ENCODE measurements at places on chromosomes 2 and 18.

- no peak overlapping the region for H3K27ac ChIP-seq
- no peak overlapping the region for H3K4me3 ChIP-seq
- H3K36me3 ChIP-seq = no peaks in the 10 kb centered on the region
Observed at GRCh38 chr2:28074137-28074536, 183.6 kb downstream of the BABAM2 start.

DNA sequence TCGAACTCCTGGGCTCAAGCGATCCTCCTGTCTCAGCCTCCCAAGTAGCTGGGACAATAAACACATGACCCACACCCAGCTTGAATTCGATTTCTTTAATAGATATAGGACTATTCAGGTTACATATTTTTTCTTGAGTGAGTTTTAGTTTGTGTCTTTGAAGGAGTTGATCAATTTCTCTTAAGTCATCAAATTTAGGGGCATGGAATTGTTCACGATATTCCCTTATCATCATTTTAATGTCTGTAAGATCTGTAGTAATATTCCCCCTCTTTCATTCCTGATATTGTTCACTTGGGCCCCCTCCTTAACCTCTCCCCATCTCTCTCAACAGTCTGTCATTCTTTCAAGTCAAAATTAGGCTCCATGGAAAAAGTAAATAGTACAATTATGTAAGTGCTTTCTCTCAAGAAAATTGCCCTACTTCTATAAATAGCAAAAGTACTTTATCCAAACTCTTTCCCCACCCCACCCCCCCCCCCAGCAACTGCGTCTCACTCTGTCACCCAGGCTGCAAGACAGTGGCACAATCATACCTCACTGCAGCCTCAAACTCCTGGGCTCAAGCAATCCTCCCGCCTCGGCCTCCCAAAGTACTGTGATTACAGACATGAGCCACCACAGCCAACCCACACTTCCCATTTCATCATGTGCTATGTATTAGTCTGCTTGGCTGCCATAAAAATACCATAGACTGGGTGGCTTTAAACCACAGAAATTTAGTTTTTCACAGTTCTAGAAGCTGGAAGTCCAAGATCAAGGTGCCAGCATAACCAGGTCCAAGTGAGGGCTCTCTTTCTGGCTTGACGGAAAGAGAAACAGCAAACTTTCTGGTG is 20.1 kb downstream of the WDR33 start:
- H3K27me3 ChIP-seq = no peaks in the 10 kb centered on the region
- DNase-seq = no peak
- no peak overlapping the region for H3K4me3 ChIP-seq
- H3K27ac ChIP-seq = no peak overlapping the region
- H3K36me3 ChIP-seq = no peaks in the 10 kb centered on the region

- no peak for DNase-seq
- H3K27ac ChIP-seq = no peak overlapping the region
- no peak overlapping the region for H3K4me3 ChIP-seq
- no peaks in the 10 kb centered on the region for H3K4me1 ChIP-seq
- no peaks in the 10 kb centered on the region for H3K27me3 ChIP-seq
Observed at GRCh38 chr2:208999911-209000310, 423.9 kb upstream of the MAP2 start.

DNA sequence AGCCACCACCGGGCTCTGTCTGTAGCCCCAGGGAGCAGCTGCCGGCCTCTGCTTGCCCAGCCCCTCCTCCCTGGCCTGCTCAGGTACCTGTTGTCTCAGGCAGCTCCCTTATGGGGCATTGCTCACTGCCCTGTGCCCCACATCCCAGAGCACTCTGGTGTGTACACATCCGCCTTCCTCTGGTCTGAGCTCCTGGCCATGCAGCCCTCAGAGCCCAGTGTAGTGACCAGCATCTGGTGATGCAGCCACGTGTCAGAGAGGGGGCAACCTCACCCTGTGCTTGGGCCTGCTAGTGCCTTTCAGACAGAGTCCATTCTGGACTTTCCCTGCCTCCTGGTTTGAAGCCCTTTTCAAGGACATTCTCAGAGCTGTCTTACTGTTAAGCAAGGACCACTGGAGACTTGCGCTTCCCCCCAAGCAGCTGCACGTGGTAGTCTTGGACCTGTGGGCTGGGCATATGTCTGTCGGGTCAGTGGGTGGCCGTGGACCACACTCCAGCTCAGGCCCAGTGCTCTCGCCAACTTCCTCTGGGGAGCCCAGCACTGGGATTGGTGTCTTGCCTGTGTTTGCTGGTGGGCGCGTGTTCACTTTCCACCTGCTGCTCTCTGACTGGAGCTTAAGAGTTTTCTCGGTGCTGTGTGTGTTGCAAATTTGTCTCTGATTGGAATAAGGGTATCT is 30.7 kb downstream of the DGKD start:
- no peaks in the 10 kb centered on the region for H3K27me3 ChIP-seq
- no peak overlapping the region for H3K4me3 ChIP-seq
- H3K4me1 ChIP-seq = peaks cover 15% of the 10 kb centered on the region
- peak overlapping the region; percentile 46 for H3K27ac ChIP-seq
- DNase-seq = no peak
- no peaks in the 10 kb centered on the region for H3K36me3 ChIP-seq

GRCh38 chr2:181957668-181958067 is 28.0 kb upstream of the PPP1R1C start:
- H3K4me3 ChIP-seq = no peak overlapping the region
- H3K27me3 ChIP-seq = no peaks in the 10 kb centered on the region
- no peak overlapping the region for H3K27ac ChIP-seq
- H3K36me3 ChIP-seq = no peaks in the 10 kb centered on the region
- DNase-seq = no peak

GRCh38 chr18:39190508-39190907 is 1624.9 kb upstream of the CELF4 start:
- no peak overlapping the region for H3K27ac ChIP-seq
- no peaks in the 10 kb centered on the region for H3K36me3 ChIP-seq
- no peaks in the 10 kb centered on the region for H3K4me1 ChIP-seq
- H3K4me3 ChIP-seq = no peak overlapping the region
